ENCODE measurements at places on chromosomes 1 and 21.

GRCh38 chr1:152473887-152474537 is 36.6 kb upstream of the LCE5A start:
- no peak for DNase-seq

DNA sequence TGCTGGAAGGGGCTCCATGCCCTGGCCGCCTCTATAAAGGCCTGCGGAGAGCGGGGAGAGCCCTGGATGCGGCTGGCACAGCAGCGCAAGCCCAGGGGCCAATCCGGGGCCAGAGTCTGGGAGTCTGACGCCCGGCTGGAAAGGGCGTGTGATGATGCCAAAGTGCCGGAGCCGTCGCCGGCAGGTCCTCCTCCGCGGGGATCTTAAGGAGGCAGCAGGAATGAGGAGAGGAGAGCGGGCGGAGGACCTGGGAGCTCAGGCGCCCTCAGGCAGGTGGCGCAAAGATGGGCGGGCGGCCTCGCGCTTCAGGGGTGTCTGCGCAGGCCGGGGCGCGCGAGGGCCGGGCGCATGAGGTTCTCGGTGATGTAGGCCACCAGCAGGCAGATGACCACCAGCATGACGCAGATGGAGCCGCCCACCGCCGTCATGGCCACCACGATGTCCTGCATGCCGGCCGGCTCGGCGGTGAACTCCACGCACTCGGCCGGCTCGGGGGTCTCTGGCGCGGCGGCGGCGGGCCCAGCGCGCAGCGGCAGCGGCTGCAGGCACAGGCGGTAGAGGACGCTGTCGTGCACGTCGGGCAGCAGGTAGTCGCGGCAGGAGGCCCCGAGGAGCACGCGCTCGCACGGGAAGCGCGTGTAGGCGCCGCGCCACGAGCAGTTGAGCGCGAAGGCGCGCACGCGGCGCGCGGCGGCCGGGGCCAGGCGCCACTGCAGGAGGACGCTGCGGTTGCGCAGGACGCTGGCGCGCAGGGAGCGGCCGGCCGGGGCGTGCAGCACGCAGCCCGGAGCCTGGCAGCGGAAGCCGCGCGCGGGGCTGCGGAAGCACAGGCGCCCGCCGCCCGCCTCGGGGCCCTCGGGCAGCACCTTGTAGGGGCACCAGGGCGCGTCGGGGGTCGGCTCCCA is 653 bp downstream of the FNDC10 start:
- DNase-seq, result peak; percentile 27

DNA sequence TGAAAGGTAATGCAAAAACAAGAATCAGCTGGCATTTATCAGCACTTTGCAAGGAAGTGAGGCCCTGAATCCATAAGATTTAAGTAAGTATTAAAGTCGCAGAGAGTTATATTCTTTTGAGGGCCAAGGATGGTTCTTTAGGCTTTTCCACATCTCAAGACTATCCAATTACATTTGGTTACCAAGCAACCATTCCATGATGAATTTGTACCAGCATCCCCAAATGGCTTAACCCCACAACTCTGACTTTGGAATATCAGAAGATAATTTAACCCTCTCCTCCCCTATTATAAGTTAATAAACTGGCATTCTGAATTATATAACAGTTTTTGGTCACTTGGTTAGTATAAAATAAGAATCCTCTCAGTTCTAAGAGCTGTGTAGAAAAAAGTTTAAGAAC is 2.8 kb downstream of the PHTF1 start:
- DNase-seq, result no peak

- no peak for DNase-seq
Observed at GRCh38 chr1:53483170-53483569, 24.0 kb downstream of the DMRTB1 start.

DNA sequence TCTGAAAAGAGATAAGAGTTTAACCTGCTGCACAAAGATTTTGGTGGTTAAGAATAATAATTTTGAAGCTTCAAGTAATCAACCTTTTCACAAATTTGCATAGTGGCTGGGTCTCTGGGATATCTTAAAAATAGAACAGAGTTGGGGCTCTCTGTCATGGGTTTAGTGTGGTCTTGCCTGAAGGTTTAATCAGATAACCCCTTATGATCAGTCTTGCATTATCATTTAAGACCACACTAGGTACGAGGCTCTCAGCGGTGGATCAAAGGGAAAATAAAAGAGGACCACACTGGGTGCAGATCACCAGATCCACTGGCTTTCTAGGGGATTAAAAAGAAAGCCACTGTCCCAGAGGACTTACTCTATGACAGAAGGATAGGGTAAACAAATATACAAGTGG is 19.5 kb downstream of the LRRC8C start:
- no peak for DNase-seq

DNA sequence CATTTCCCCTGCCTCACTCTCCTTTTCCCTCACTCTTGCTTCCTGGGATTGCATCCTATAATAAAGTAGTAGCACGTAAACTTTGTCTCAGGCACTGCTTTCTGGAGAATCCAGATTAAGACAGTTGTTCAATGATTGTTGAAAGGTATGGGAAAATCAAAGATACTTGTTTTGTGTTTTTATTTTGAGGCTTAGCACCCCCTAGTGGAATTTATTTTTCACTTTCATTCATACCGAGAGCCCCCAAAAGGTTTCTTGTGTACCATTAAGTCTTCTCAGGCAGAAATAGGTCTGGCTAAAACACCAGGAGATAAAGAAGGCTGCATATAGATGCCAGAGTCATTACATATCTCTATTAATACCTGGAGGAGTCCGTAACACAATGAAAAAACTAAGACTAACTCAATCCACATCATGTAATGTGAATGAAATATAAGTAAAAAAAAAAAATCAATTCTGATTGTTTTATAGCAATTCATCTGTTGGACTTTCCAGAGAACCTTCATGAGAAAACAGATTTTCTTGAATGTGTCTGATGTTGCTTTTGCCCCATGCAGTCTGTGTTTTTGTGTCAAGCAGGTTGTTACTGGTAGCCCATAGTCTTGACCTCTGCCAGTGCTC is 103.5 kb downstream of the RPE65 start:
- DNase-seq, result peak; percentile 30

- no peak for DNase-seq
Observed at GRCh38 chr21:17089091-17089491, 423.8 kb upstream of the CXADR start.

- no peak for DNase-seq
Observed at GRCh38 chr1:58983633-58984245, 199.9 kb upstream of the JUN start.

DNA sequence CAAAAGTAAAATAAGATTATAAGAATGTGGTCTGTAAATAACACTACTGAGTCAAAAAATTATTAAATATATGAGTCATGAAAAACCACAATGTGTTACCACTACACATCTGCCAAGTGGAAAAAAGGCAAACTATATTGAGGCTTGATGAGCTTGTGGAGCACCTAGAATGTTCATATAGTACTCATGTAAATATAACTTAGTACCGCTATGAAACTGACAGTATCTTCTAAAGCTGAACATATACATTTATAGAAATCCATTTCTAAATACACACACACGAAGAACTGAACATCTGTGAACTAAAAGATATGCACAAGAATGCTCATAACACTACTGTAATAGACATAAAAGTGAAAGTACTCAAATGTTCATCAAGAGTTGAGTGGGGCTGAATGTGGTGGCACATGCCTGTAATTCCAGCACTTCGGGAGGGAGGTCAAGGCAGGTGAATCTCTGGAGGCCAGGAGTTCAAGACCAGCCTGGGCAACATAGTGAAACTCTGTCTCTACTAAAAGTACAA is 18.5 kb upstream of the GBP3 start:
- DNase-seq, result no peak

DNA sequence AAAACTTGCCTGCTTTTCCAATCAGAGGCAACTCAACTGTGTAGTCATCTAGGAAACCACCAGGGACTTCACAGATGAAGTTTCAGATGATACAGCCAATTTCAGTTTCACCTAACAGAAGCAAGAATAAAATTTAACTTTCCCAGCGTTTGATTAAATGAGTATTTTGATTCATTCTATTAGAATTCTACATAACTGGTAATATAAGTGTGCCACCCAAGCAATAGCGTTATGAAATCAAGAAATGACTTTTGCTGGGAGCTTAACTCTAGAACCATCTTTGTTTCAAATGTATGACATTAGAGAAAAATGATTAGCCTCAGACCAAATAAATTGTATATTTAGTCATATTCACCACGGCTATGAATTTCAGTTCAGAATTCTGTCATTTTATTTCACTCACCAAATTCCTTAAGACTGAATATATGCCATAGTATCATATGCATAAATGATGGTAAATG is 239.3 kb downstream of the NRIP1 start:
- DNase-seq, result no peak

GRCh38 chr21:38938343-38938742 is 132.6 kb downstream of the ETS2 start:
- DNase-seq, result no peak

DNA sequence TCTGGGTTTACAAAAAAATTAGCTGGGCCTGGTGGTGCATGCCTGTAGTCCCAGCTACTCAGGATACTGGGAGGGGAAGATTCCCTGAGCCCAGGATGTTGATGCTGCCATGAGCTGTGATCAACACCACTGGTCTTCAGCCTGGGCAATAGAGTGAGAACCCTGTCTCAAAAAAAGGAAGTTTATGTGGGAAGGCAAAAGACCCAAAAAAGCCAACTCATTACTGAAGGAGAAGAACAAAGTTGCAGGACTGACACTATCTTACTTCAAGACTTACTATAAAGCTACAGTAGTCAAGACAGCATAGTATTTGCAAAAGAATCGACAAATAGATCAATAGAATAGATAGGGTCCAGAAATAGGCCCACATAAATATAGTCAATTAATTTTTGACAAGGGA is 9.2 kb upstream of the PTGS2 start:
- no peak for DNase-seq

- no peak for DNase-seq
Observed at GRCh38 chr21:29626801-29627470, 312.9 kb downstream of the GRIK1 start.

- no peak for DNase-seq
Observed at GRCh38 chr1:248886237-248886895, 19.7 kb upstream of the PGBD2 start.

DNA sequence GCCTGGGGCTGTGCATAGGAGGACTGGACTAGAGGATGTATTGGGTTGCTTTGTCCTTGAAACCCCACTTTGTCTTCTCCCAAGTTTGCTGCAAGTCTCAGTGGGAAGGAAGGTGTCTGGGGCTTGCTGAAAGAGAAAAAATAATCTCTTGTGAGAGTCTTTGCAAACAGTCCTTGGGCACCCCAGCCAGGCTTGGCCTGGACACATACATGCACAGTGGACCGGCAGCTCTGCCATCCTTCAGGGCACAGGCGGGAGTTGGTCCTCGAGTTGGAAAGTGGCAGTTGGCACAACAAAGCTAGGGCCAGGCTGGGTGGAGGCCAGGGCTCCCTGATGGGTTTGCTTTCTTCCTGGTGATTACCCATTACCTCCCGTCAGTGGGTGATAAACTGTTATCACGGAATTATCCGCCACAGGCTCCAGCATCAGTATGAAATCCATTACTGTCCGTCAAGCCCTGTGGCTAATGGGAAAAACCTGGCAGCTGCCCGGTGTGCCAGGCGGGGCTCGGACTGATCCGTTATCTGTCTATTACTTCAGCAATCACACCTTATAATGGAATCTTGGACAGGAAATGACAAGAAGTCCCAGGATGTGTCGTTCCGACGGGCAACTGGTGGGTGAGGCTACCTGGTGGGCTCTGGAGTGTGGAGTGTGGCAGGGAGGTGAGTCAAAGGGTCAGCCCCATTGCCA is 265.7 kb downstream of the GRIK3 start:
- no peak for DNase-seq

DNA sequence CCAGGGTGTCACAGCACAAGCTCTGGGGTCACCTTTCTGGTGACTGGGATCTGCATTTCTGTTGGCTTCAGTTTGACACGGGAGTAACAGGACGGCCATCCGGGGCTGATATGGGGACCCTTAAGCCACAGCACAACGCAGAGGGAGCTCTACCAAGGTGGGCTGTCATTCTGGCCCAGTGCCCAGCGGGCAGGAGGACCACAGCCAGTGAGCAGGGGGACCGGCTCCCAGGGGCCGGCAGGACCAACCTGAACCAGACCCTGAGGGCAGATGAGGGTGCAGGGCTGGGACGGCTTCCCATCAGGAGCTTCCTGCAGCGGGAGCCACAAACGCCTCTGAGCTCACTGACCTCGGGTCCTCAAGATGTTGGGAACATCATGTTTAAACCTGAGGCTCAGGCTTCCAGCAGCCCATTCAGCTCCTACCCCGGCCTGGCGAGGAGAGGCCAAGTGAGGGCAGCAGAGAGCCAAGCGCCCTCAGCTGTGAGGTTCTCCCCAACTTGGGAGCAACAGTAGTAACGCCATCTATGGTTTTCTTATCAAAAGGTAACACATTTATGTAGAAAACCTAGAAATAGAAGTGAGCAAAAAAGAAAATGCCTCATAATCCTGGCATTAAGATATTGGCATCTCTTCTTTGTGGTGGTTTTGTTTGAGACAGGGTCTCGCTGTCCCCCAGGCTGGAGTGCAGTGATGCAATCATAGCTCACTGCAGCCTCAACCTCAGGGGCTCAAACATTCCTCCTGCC is 26.8 kb downstream of the TMEM201 start:
- DNase-seq, result peak; percentile 50

DNA sequence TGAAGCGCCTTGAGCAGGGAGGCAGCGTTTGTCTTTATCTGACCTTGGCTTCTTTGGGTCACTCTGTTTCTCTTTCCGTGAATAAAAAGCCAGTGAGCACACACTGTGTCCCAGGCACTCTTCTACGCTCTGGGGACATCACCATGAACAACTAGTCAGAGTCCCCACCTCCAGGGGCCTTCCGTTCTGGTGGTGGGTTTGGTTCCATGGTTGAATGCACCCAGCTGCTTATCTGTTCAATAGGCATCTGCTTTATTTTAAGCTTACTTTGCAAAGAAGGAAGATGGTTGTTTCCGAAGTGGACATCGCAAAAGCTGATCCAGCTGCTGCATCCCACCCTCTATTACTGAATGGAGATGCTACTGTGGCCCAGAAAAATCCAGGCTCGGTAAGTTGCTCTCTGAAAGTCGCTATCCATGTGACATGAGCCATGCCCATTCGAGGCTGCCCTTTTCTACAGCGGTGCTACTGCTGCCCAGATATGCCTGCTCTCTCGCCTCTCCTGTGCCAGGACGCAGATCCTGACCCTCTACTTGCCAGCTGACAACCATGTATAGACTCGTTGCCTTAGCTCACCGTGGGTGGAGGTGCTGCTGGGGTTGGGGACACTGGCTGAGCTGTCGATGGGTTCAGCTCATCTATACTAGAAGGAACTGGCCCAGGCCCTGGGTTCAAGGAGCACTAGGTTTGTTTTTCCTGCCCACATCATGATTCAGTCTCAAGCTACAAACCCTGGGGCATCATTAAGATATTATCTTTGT is 5.9 kb downstream of the MX1 start:
- DNase-seq, result no peak

GRCh38 chr1:159958719-159959380 is 4.8 kb upstream of the SLAMF9 start:
- no peak for DNase-seq

DNA sequence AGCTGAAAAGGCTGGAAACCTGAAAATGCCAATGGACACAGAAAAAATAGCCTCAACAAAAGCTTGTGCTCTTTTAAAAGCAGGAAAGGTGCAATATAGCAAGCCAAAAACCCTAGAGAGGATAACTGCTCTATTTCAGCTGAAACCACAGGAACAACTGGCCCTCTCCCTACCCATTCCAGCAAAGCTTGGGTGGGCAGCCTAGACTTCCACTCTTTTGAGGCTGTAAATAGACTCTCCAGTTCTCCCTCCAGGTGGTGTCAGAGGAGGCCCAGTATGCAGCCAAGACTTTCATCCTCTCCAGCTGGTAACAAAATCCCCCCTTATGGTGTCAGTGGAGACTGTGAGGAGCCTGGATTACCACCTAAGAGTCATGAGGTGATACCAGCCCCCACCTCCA is 206.9 kb upstream of the PLD5 start:
- DNase-seq, result no peak

- DNase-seq, result no peak
Observed at GRCh38 chr1:72830606-72831390, 548.5 kb upstream of the NEGR1 start.
